Esophagus mucosa (tissue), 1 donor: ENCODE measurements at places on chromosomes 6 and 20.

DNA sequence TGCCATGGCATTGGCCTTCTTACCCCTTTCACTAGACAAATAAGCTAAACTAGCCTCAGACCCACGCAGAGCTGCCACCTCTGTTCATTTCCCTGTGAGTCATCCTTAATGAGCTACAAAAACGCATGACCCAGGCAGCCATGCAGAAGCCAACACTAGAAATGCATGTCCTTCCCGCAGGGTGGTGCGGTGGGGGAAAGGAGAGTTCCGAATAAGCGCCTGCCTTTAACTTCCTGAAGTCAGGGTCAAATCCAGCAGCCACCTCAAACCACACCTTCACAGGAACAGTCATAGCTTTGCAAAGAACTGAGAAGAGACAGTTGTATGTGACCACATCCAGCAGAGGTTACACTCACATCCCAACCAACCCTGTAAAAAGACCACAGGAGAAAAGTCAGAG lies 40.4 kb downstream of the IRF4 start:
- ATAC-seq: no peak

GRCh38 chr6:37904590-37904989 lies 85.1 kb downstream of the ZFAND3 start:
- ATAC-seq: no peak

DNA sequence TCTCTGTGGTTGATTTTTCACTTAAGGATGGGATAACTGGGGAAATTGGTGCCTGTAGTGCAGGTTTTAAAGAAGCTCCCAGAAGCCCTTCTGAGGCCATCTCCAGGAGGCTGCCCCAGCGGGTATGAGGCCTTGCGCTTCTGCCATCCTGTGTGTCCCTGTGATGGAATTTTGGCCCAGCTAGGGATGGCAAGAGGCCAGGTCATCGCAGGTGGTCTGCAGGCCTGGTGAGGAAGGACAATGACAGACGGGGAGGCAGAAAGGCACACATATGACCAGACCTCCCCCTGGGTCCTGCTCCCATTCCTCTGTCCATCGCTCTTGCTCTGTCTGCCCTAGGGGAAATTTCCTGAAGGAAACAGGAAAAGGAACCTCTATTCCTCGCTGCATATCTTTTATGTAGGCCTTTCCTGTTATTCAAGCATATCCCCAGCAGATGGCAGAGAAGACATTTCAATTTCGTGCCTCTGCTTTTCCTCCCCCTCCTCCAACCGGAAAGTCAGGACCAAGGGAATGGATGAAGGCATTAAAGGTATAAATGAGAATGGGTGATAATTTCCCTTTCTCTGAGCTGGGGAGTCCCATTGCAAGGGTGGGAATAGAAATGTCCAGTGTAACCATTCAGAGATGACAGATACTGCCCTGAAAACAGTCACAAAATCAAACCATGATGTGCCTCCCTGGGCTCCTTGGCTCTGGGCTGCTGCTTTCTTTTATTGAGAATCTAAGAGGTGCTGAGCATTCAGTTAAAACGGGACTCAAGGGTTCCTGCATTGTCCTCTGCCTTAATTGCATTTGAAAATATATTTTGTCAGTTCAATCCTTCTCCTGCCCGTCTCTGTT lies 17.6 kb upstream of the HLA-F start:
- peak; percentile 47 for ATAC-seq

DNA sequence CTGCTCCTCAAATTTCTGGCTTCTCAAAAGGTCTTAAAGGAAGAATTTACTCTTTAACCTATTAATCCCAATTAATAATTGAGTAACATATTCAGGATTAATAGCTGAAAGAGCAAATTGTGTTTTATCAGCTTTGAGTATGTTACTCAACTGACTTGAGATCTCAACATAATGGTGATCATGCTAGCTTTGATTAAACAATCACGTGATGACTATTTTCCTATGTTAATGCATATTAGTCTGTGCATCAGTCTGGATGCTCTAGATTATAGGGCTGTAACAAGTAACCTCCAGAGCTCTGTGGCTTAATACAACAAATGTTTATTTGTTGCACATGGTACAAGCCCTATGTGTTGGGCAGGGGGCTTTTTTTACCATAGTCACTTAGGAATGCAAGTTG lies 313.4 kb upstream of the BTBD3 start:
- ATAC-seq: no peak

GRCh38 chr6:53441035-53441493 lies 92.3 kb upstream of the ELOVL5 start:
- no peak for ATAC-seq

DNA sequence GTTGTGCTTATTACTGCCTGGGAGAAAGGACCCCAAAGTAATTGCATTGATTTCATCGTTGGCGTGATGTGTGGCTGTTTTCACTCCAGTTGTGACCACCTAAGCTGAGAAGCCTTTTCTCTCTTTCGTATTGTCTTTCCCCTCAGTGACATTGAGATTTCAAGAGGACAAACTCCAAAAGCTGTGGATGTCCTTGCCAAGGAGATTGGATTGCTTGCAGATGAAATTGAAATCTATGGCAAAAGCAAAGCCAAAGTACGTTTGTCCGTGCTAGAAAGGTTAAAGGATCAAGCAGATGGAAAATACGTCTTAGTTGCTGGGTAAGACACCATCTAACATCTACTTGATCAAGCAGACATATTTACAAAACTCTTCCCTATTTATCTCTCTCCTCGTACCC lies 60.5 kb downstream of the MTHFD1L start:
- no peak for ATAC-seq

GRCh38 chr6:141244366-141244765 lies 888.4 kb upstream of the GJE1 start:
- ATAC-seq: no peak

- no peak for ATAC-seq
Observed at GRCh38 chr6:107361753-107362604, 97.4 kb downstream of the PDSS2 start.

- ATAC-seq: peak; percentile 33
Observed at GRCh38 chr20:49384437-49385434, 97.7 kb downstream of the KCNB1 start.

DNA sequence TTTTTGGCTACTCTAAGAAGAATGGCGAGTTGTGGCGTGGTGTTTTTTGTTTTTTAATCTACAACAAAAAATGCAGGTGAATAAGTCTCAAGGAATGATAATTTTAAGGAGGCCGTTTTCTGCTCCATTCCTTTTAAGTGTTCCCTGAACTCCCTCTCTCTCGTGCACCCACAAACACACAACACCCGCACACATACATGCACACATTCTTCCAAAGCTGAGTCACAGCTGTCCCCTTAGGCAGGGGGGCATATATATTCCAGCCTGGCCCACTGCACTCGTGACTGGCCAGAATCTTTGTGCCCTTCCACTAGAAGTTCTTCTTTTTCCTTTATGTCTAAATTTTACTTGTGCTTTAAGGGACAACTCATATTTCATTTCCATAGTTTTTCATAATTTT lies 405.7 kb downstream of the LMBRD1 start:
- no peak for ATAC-seq

DNA sequence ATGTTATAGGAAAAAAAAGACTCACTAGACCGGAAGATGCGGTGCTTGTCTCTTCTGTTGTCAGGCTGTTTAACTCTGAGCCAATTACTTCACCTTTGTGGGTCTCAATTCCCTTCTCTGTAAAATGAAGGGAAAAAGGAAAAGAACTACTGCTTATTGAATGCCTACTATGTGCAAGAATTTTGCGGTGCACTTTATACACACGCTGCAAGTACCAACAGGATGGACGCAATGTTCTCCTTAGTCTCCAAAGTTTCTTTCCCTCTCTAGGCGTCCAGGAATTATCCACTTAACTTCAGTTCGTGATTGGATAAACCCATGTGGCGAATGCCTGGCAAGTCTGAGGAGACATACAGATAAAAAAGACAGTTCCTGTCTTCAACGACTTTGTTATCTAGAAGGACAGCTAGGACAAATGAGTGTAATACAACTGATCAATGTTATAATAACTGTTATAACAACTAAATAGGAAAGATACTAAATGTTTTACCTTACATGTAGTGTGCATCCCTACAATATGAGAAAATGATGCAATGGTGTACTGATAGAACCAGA lies 69.0 kb upstream of the JARID2 start:
- no peak for ATAC-seq

GRCh38 chr6:152124429-152125074 lies 317.1 kb downstream of the ESR1 start:
- ATAC-seq: peak; percentile 45

DNA sequence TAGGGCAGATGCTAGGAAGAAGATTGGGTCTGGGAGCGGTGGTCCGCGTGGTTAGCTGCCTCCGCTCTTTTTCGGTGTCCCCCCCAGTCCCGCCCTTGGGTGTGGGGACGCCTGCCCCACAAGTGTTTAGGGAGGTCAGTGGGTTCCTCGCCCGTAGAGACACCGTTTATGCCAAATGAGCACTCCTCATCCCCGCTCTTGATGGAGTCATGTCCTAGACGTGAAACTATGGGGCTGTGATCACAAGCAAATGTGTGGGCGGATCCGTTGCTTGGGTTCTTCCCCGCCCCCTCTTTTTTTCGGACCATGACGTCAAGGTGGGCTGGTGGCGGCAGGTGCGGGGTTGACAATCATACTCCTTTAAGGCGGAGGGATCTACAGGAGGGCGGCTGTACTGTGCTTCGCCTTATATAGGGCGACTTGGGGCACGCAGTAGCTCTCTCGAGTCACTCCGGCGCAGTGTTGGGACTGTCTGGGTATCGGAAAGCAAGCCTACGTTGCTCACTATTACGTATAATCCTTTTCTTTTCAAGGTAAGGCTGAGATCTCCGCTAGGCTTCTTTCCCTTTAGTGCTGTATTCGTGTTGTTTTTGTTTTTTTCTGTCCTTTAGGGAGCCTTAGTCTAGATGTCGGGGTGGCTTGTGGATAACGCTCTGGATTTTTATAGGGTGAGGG lies at the start of gene HSP90AB1:
HSP90AB1 (plus strand) TSS at position 439 of the 675 bp plus-strand sequence. CDS start 1,529 bp downstream, outside the sequence.
- peak; percentile 95 for ATAC-seq

DNA sequence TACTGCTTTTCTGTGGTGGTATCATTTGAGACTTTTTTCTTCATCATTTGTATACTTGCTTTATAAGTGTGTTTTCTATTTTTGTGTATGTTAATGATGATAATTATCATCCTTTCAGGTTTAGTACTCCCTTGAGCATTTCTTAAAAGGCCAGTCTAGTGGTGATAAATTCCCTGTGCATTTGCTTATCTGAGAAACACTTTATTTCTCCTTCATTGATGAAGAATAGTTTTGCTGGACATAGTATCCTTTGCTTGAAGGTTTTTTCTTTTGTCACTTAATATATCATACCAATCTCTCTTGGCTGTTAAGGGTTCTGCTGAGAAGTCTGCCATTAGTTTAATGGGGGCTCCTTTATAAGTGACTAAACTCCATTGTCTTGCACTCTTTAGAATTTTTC lies 123.2 kb upstream of the IRAK1BP1 start:
- ATAC-seq: no peak

DNA sequence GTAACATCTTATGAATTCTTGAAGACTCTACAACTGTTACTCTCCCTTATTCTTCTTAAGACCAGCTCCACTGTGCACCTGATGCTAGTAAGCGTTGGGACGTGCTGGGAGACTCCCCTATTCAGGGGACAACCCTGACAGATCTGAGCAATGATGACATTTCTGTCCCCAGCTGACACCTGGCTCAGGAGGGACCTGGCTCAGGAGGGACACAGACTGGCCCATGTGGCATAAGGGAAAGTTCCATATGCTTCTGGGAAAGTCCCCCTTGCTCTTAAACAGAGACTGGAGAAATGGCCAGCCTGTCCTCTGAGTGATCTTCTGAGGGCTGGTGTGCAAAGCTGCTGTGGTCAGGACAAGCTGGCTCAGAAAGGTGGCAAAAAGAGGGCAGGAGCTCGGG lies 10.0 kb upstream of the CD93 start:
- no peak for ATAC-seq

GRCh38 chr6:105988321-105988720 lies 97.8 kb upstream of the PRDM1 start:
- no peak for ATAC-seq

DNA sequence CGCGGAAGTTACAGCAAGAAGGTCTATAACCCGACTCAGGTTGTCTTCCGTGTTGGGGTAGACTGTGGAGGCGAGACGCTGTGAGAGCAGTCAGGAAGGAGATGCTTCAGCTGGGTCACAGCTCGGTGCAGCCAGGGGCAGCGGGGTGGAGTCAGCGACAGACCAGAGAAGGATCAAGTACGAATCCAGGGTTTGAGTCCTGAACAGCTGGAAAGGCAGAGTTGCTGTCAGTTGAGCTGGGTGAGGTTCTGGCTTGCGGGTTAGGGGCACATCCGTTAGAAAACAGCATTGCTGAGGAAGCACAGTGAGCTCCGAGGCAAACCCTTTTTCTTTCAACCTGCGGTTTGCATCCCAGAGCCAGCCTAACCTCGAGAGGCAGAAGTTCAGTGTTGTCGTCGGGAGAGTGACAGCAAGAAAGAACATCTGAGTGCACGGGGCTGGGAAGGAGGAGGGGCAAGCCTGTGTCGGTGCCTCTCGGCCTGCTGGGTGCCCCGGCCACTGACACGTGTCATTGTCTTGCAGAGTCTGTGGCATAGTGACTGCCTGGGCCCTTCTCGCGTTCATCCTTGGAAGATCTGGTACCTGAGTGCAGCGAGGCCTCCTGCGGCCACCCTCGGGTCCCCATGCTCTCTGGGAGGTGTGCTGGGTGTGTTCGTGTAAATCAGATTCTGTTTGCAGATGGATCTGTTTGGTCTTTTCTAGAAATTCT lies 20.0 kb downstream of the PNLDC1 start:
- ATAC-seq: no peak

DNA sequence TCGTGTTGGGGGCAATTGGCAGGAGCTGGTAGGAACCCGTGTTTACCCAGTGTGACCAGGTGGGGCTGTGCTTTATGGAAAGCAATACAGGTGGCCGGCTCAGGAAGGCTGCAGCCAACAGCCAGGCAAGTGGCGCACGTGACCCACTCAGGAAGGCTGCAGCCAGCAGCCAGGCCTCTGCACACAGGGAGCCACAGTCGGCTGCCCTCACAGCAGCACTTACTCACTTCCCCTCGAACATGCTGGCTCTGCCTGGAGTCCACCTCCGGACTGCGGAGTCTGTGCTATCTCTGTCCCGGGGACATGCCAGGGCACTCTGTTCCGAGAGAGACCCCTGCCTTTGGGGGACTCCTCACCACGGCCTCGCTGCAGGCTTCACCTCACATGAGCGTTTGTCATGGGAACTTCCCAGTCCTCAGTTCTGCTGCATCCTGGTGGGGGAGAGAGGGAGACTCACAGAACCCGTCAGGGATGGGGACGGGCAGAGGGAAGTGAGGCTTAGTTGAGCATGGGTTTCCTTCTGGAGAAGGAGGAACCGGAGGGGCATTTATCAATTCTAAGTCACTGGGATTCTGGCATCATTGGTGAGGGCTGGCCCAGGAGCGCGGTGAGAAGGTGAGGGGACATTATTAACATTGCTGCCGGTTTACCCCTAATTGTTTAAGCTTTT lies 76.8 kb downstream of the TTLL2 start:
- peak; percentile 39 for ATAC-seq
